Ovary (tissue), 10 donors: ENCODE measurements at places on chromosomes 5 and 9.

DNA sequence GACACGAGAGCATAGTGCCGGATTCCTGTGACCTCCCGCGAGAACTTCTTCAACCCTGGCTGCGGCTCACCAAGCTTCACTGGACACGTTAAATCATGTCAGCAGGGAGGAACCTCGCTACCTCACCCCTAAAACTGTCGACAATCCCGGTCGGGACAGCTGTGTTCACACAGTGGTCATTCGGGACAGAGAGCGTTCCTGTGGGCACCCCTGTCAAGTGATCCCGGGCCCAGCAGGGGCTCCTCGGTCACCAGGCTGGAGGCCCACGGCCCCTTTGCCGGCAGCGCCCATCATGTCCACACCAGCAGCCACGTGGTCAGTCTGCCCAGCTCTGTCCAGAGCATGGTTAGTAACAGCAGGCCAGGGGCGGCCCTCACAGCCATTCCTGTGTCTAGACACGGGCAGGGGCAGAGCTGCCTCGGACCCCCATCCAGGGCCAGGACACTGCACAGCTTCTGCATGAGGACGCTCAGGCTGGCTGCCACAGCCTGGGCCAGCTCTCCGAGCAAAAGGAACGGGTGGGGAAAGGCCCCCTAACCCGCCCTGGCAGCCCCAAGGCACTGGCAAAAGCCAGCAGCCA is 3.5 kb downstream of the INPP5E start:
- no peaks in the 10 kb centered on the region for H3K27me3 ChIP-seq
- peaks cover 13% of the 10 kb centered on the region for H3K4me1 ChIP-seq
- DNase-seq = no peak
- H3K36me3 ChIP-seq = no peaks in the 10 kb centered on the region

DNA sequence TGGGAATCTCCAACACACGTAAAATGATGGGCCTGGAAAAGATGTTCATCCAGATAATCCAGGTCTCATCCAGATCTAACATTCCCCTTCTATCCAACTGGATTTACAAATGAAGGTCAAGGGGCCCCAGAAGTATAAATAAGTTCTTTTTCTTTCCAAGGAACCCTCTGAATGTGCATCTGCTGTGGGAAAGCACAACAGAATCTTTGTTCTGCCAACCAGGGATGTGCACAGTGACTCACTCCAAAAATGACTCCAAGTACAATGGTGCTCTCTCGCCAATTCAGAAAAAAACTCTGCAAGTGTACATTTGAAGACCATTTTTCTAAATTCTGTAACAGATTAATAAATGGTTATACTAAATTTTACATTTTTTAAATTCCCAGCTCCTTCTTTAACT is 12.4 kb downstream of the RAPGEF6 start:
- H3K27ac ChIP-seq = no peak overlapping the region
- DNase-seq = no peak
- peaks cover 3% of the 10 kb centered on the region for H3K4me1 ChIP-seq

GRCh38 chr5:16493261-16493660 is 27.7 kb upstream of the ZNF622 start:
- no peak for DNase-seq
- no peaks in the 10 kb centered on the region for H3K27me3 ChIP-seq
- H3K36me3 ChIP-seq = no peaks in the 10 kb centered on the region
- H3K4me3 ChIP-seq = no peak overlapping the region
- H3K27ac ChIP-seq = no peak overlapping the region

DNA sequence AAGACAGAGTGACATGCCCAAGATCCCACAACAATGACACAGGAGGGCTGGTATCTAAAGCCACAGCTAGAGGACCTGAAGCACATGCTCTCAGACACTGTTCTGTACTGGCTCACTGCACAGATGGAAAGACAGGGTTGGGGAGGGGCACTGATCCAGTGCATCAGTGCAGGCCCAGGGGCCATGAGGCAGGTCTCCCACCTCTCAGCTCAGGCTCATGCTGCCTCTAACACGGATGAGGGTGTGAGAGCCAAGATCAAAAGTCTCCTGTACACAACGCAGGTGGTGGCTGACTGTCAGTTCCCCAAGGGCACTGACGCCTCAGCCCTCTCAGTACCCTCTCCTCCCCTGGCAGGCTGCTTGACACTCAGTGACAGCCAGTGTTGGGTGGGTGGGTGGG is 10.9 kb downstream of the RAPGEF1 start:
- H3K36me3 ChIP-seq = no peaks in the 10 kb centered on the region
- DNase-seq = no peak
- no peak overlapping the region for H3K4me3 ChIP-seq
- H3K27ac ChIP-seq = no peak overlapping the region

DNA sequence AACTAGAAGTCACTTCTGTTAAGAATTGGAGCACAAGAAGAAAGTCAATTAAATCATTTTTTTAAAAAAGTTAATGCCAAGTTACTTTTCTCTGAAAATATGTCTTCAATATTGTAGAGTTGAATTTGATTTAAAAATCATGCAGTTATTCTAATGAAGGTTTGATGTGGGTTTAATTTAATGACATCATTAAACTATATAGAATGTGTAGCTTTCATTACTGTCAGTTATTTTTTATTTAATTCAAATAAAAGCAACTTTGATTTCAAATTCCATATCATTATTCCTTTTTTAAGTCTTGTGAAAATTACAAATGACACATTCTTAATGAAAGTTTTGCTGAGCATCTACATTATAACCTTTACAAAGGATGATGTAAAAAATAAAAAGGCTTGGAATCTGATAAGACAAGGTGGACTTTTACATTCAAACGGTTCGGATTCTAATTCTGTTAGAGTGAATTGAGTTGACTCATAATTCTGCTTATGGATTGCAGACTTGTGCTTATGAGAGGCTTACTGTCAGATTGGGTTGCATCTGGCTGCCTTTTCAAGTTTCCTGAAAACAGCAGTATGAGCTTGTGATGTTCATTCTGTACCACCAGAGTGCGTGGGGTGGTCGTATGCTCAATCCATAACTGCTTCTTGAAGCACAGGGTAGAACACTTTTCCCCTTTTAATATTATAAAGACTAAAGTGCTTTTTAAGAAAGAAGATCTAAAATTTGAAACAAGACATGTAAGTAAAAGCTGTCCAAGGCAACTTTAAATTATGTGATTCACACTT is 253.0 kb upstream of the ARRDC3 start:
- DNase-seq = no peak
- H3K27me3 ChIP-seq = no peaks in the 10 kb centered on the region
- no peak overlapping the region for H3K4me3 ChIP-seq
- no peaks in the 10 kb centered on the region for H3K4me1 ChIP-seq
- no peak overlapping the region for H3K27ac ChIP-seq

- H3K4me1 ChIP-seq = peaks cover 7% of the 10 kb centered on the region
- DNase-seq = no peak
- no peaks in the 10 kb centered on the region for H3K27me3 ChIP-seq
These were observed 46.9 kb downstream of the MAP1B start for GRCh38 chr5:72154076-72154756.

DNA sequence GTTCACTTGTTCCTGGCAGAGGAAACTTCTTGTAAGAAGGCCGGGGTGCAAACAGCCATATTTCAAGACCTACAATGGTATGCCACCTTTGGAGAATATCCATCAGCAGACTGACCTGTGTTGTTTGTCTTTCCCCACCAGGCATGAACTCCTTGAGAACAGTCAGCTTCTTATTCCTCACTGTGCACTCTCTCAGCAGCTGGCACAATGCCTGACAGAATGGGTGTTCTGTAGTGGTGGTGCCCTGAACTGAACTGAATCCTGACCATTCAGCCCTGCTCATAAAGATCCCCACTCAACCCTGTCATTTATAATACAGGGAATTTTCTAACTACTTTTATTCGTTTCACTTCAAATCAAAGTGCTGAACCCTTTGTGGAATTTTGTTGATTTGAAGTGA is 206.9 kb downstream of the COX7C start:
- no peaks in the 10 kb centered on the region for H3K4me1 ChIP-seq
- H3K27me3 ChIP-seq = no peaks in the 10 kb centered on the region
- H3K27ac ChIP-seq = no peak overlapping the region
- no peak for DNase-seq
- H3K4me3 ChIP-seq = no peak overlapping the region
- H3K36me3 ChIP-seq = no peaks in the 10 kb centered on the region

- H3K4me1 ChIP-seq = peaks cover 1% of the 10 kb centered on the region
- H3K4me3 ChIP-seq = no peak overlapping the region
- no peak for DNase-seq
- H3K27me3 ChIP-seq = no peaks in the 10 kb centered on the region
These were observed 10.8 kb downstream of the RMI1 start for GRCh38 chr9:83991355-83991754.
